WTC11 (cell line): ENCODE measurements at places on chromosomes 2 and 18.

DNA sequence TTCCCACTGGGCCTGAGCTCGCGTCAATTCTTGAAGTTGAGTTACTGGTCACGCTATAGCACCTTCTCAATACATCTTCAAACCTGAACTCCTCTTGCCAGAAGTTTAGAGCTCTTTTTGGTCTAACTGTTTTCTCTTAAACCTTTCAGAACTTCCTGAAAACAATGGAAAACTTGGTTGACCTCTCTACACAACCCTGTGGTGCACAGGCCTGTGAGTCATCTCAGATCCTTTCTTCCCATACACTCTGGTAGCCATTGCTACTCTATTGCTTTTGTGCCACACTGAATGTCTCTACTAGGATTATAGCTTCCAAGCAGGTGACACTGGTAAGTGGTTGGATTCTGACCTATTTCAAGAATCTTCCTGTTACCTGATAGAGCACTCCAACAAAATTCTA, 321.5 kb upstream of the FSIP2 start:
- DNase-seq, result no peak

DNA sequence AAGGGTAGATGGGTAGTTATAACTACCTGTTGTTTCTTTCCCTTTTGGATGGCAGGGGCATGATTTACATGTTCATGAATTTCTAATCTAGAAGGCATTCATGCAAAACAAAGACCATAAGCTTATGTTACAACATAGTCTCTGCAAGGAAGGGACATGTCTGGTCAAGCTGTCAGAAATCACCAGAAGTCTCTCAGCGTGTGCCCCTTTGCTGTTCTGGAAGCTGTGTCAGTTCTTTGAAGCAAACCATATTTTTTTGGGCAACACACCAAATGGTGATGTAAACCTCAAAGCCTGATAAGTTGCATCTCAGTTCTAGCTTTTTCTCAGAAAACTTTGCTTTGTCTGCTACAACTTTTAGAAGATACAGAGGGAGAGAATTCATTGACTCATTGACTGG, 173.5 kb upstream of the CTAGE1 start:
- DNase-seq, result no peak

DNA sequence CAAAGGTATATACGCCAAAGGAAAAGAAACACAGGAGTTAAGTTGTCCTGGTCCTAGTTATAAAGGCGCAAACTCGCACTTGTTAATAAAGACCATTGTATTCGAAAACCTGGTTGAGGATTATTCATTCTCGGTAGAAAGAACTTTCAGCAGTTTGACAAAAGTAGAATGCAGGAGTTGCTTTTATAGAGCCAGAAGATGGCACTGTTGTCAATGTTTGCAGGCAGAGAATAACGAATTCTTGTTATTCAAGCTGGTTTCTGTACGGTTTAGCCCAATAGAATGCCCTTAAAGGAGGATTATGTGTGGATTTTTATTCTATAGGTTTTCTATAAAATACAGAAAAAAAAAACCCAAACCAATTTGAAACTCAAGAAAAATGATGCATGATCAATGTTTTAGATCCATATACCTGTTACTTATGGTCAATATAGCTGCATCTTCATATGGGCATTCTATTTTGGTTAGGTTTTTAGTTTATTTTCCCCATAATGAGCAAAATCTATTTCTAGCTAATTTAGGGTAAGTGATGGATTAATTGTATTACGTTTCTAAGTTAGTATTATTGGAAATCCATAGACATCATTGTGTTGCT, 510.3 kb downstream of the PLCL1 start:
- DNase-seq, result no peak

GRCh38 chr18:5518899-5519371, 24.9 kb downstream of the EPB41L3 start:
- DNase-seq, result no peak

DNA sequence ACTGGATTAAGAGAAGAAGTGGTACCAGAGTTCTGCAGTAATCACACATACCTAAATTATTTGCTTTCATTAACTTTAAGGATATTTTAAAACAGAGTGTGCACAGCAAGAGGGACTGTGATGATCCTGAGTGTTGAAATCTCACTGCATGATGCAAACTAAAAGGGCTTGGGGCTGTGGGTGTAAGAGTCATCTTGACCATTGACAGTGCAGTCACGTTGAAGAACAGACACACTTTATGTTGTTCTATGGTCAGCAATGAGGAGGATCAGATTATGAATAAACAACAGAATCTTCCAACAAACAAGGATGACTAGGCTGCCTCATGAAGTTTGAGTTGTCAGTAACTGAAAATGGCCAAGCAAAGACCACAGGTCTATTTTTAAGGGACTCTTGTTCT, 87.2 kb upstream of the GALNT5 start:
- DNase-seq, result no peak

GRCh38 chr2:42049221-42050009, 1.6 kb downstream of the PKDCC start:
- no peak for DNase-seq
